ENCODE measurements at places on chromosomes 4 and X.

DNA sequence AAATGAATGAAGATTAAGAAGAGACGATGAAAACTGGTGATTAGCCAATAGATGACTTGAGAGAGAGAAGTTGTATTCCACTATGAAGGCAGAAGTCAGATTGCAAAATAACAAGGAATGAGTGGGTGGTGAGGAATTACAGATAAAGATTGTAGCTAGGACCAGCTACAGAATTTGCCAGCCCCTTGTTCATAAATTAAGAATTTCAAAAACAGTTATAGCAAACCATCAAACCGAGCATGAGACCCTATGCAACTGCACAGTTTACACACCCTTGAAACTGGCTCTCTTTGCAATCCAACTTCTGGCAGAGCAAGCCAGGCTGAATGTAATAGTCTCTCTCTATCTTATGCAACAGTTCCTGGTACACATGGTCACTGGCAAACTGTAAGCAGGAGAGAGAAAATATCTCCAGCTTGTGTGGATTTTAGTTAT is 35.2 kb downstream of the STAP1 start:
- DNase-seq: no peak

GRCh38 chr4:16092682-16093319 is 9.0 kb upstream of the PROM1 start:
- no peak for DNase-seq

- DNase-seq: no peak
These were observed 47.8 kb upstream of the HSD17B10 start for GRCh38 chrX:53481816-53482465.

- no peak for DNase-seq
These were observed 44.6 kb upstream of the LEF1 start for GRCh38 chr4:108213308-108213707.

- DNase-seq: no peak
These were observed 86.3 kb upstream of the PRPS1 start for GRCh38 chrX:107542040-107542439.

DNA sequence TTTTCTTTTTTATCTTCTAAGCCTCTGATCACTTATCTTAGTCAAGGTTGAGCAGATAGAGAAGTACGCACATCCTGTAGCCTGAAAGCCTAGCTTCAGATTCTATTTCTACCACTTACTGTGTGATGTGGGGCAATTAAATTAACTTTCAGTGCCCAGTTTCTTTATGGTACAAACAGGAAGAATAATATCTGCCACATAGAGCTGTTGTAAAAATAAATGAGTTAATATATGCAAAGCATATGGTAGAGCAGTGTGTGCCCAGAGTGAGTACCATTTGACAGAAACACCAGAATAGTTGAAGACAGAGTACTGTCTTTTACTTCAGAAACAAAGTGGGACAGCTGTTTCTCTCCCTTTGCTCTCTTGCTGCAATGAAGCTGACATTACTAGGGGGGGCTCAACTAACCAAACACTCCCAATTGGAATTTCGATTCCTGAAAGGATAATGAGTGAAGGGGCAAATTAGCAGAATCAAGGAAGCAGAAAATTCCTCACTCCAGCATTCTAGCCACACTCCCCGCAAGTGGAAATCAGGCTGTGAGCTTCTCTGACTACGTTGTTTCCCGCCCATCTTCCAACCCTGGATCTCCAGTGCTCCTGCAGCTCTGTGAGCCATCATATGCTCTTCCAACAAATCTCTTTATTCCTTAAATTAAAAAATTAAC is 80.4 kb downstream of the MAPK10 start:
- no peak for DNase-seq

DNA sequence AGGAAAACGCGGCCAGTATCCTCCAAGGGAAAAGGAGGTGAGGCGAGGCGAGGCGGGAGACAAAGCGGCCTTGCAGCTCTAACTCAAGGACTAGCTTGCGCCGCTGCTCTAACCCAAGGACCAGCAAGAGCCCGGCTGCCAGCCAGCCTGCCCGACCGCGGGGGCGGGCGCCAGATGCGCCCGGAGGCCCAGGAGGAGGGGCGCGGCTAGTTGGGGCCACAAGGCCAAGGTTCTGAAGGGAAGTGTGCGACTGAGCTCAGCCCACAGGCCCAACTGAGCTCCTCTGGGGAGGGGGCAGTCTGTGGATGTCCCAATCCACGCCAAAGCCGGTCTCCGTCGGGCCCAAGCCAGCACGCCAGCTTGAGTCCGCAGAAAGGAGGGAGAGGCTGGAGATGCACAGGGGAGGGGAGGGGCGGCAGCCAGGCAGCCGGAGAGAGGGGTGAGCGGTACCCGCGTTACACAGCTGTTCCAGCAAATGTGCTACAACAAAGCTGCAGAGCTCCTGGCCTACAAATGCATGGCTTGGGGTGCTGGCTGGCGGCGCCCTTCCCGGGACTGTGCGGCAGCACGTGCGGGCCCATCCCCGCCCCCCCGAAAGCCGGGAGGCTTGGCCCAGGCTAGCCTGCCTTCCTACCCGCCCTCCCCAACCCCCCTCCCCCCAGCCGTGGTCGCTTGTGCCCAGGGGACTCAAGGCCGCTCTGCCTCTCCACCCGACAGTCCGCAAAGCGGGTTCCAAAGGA is 637 bp downstream of the AMER1 start:
- no peak for DNase-seq

DNA sequence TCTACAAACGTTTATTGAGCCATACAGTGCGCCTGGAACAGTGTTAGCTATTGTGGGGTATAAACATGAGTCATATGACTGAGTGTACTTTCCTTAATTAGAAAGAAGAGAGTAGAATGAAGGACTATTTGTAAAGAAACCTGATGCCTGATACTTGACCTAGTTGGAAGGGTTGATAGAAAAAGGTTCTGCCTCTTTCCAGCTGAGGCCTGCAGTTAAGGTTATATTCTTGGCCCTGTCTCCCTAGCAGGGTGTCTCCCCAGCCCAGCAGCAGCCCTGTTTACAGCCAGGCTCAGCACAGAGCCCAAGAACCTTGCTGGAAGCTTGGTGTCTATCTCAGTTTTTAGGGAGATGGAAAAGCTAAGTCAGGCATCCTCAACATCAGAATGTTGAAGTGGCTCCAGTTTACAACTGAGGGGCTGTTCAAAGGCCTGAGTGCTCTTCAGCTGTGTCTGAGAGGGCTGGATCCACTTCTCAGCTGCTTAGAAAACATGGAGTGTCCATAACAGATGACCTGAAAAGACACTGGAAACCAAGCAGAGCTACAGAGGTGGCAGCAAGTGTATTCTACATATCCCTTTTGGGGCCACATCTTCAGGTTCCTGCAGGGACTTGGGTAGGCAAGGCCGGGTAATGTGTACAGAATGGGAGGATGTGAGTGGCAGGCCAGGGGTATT is 21.6 kb downstream of the NYX start:
- no peak for DNase-seq

- no peak for DNase-seq
These were observed 46.4 kb downstream of the PAGE2 start for GRCh38 chrX:55135171-55135570.

DNA sequence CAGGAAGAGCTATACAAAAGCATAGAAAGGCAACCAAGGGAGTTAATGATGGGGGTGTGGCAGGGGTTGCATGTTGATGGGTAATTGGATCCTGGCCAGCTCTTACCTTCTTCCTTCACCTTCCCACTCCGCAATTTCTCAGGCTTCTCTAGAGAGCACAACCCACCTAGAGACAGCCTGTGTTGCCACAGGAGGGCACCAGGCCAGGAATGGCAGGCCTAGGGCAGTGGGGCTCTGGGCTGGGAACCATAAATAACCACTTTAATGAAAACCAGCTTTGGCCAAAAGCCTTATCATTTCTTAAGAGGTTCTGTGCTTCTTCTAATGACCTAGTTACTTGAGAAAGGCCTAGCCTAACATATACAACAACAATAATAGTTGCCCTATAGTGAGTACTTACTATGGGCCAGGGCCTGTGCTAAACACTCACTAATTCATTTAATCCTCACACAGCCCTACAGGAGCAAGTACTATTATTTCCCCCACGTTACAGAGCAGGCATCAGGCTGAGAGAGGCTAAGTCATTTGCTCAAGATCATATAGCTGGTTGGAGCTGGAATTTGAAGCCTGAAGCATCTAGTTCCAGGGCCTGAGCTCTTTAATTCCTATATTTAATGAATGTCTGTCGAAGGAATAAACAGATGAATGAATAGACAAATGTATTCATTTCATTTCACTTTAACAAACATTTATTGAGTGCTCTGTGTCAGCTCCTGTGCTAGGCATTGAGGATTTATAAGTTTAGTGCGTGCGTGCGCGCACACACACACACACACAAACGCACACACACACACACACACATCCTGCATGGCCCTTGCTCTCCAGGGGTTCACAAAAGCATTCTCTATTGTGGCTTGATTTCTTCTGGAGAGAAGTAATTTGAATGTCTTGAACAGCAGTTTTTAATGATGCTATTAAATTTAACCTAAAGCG is 66.8 kb downstream of the RTL9 start:
- no peak for DNase-seq

DNA sequence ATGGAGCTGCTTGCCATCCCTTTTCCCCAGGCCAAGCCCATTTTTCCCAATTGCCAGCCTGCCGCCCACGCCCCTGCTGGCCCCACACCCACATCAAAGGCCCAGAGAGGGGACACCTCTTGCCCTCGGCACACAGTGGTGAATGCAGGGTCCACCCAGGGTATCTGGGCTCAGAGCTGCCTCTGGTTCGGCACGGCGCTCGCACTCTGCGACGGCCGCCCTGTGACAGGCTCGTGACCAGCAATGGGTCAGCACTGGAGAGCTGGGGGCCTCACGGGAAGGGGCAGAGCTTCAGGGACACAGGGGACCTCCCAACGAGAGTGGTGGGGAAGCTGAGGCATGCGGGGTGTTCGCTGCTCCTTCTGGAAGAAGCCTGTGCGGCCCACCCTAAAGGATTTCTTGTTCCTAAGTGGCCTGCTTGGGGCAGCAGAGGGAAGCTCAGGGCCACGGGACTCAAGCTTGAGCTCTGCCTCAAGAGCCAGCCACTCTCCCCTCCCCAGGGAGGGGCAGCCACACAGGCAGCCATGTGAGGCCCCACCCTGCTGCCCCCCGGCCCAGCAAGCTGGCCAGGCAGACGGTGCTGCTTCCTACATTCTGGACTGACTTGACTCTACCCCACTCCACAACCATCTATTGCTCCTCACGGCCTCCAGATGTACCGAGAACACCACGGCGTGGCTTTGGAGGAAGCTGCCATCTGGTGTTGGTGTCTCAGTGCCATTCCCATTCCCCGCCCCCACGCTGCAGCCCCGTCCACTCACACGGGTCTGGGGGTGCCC is 73.7 kb downstream of the ABLIM2 start:
- no peak for DNase-seq

GRCh38 chr4:67762086-67762485 is 7.9 kb upstream of the GNRHR start:
- no peak for DNase-seq

GRCh38 chr4:80803337-80803736 is 227.2 kb upstream of the BMP3 start:
- no peak for DNase-seq

- DNase-seq: peak; percentile 3
These were observed 23.2 kb upstream of the MXD4 start for GRCh38 chr4:2284934-2285612.

DNA sequence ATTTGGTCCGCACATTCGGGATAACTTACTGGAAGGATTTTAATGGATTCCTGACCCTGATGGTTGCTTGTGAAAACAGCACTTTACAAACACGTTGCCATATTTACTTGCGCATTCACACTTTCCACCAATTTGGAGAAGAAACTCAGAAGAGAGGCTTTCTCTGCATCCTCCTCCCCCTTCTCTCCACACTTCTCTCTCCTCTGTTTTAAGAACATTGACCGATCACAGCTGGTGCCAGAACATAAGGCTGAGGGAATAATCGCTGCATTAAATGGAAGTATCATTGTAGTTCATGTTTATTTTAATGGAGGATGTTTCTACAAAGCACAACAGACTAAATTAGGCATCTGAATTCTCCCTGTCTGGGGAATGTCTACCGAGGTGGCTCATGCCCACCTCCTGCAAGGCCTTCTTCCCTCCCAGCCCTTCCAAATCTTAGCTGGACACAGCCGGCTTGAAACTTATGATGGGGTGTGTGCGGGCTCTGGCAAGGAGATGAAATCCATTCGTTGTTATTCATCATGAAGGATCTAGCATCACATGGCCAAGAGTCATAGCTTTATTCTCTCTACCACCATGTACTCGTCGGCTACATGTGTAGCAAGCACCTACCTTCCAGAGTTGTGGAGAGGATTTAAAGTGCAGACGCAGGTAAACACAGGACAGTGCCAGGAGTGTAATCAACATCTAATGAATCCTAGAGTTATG is 204.1 kb downstream of the LDB2 start:
- DNase-seq: no peak

- no peak for DNase-seq
These were observed at the start of gene ZNF518B for GRCh38 chr4:10457255-10457801. ZNF518B (minus strand) TSS chr4:10457426; CDS start chr4:10446328, 11,098 bp downstream.

DNA sequence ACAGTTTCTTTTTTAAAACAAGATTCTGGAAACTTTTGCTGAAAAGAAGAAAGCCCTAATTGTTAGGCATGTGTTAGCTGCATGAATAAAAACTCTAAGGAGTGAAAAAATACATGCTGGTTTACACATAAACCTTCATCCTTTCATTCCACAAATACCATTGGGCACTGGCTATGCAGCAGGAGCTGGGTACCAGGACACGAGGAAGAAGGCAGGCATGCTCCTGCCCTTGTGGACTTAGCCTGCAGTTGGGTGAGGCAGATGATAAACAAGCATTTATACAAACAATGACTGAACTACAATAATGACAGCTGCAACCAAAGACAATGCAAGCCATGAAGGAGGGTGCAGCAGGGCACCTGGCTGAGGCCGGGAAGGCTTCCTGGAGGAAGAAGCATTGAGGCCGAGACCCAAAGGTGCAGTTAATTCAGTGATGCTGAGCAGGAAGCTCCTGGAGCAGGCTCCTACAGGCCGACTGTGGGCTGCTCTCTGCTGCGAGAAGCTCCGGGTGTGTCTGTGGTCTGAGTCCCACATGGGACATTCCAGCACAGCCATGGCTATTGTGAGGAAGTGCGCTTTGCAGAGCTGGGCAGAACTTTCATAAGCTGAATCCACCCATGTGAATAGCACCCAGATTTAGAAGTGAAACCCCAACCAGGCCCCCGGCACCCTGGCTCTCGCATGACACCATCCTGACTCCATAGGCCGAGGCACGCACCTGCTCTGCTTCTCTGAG is 44.0 kb upstream of the MXD4 start:
- no peak for DNase-seq

GRCh38 chrX:11438380-11438723 is 145.1 kb downstream of the AMELX start:
- no peak for DNase-seq

GRCh38 chrX:8841911-8842310 is 40.7 kb upstream of the FAM9A start:
- DNase-seq: no peak

- DNase-seq: peak; percentile 72
These were observed 1.8 kb downstream of the DKK2 start for GRCh38 chr4:107034091-107034995.

- DNase-seq: no peak
These were observed 564.6 kb upstream of the DIPK2B start for GRCh38 chrX:45765281-45765680.
